ENCODE measurements at places on chromosomes 6 and 20.
A peak's percentile ranks its signal among the peaks of the same experiment; 100 is the strongest.

DNA sequence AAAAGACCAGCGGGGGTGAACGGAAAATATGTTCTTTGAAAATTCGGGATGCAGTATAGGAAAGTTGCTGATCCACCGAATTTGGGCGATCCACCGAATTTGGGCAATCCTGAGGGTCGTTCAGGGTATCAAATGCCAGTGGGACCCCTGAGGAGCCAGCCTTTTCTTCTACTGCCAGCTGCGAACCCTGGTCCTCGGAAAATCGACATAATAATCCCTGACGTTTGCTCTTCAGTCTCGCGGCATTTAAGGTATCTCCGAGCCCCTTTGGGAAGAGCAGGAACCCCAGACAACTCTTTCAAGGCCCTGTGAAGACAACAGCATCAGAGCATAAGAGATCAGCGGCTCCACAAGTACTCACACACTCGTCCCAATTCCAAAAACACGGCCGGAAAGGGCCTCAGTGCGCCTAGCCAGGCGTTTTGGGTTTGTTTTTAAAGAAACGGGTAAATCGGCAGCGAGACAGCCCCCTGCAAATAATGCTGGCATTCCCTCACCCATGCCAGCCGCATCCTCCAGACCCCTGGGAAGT, 1.0 kb downstream of the SIM1 start:
- DNase-seq = no peak

- DNase-seq = no peak
Observed at GRCh38 chr6:65289491-65289890, 417.5 kb downstream of the EYS start.

GRCh38 chr20:36273414-36274180, 32.5 kb upstream of the DLGAP4 start:
- no peak for DNase-seq

- peak; percentile 14 for DNase-seq
Observed at GRCh38 chr6:105810105-105810921, 275.8 kb upstream of the PRDM1 start.

GRCh38 chr6:20292905-20293304, 80.6 kb upstream of the MBOAT1 start:
- DNase-seq = no peak

DNA sequence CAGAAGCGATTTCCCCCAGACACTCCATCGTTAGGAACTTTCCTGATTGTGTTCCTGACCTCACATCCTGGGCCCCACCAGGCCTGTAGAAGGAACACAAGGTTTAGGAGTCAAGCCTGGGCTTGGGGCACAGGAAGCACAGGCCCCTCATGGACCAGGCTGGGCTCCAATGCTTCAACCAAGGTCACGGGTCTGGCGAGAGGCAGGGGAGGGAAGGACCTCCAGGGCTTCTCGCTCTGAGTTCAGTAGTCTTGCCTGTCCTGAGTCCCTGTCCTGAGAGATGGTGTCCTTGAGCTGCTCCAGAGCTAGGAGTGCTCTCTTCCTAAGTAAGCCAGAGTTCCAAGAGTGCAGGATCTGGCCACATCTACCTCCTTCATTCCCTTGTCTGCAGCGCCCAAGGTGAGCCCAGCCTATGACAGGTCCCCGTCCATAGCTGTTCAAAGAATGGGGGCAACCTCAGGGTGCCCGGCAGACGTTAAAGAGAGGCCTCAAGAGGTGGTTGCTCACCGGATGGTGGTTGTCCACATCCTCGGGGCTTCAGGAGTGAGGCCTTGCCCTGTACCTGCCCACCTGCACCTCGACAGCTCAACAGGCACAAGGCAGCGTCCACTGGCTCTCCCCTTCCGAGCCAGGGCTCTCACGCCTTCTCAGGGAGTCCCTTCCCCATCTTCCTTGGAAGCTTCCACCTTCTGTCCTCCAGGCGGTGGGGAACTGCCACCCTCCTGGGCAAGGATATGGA, 1.6 kb upstream of the TUBB1 start:
- DNase-seq = no peak

GRCh38 chr6:149456311-149457021, 28.3 kb downstream of the ZC3H12D start:
- no peak for DNase-seq

GRCh38 chr20:64003960-64004725, 23.2 kb downstream of the PRPF6 start:
- no peak for DNase-seq

DNA sequence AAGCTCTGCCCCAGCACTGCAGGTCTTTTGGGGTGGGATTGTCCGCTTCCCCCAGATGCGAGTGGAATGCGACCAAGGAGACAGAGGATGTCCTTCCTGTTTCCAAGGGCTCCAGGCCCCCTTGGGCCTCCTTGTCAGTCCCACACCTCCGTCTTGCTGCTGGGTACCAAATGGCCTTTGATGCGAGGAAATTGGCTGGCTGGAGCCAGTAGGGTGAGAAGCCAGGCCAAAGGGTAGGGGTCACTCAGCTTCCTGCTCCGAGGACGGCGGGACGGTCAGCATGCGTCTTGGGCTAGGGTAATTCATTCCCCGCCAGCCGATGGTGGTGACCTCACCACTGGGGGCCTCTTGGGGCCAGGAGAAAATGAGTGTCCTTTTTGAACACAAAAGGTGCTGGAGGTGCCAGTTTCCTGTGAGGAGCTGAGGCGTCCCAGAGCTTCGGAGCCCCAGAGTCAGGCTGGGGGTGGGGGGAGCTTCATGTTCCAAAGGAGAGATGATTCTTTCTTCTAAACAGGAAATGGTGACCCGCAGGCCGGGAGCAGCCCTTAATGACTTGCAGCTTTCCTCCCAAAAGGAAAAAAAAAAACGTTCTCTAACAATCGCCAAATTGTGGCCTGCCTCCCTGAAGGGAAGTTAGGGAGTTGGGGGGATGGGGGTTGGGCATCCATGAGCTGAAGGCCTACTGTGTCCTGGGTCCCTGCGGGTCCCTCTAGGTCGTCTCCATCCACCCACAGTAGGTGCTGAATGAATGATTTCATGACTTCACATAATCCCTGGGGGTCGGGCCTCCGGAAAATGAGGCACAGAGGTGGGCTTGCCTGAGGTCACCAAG, 6.7 kb downstream of the SNAI1 start:
- DNase-seq = no peak

DNA sequence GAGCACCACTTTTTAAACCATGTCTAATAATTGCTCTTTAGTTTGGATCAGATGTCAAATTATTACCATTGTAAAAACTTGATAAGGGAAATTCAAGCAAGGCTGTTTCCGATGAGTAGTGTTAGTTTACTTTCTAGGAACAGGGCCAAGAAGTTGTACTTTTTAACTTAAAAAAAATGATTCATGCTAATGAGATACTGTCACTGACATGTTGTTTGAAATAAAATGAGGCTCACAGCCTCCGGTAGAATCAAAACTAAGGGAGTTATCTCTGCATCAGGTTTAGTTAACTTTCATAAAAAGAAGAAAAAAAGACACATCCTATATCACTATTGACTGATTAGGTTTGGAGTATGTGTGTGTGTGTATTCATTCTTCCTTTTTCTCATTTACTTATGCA, 55.2 kb upstream of the SUPT3H start:
- DNase-seq = no peak

GRCh38 chr6:106910999-106911949, 63.3 kb downstream of the CD24 start:
- DNase-seq = no peak

DNA sequence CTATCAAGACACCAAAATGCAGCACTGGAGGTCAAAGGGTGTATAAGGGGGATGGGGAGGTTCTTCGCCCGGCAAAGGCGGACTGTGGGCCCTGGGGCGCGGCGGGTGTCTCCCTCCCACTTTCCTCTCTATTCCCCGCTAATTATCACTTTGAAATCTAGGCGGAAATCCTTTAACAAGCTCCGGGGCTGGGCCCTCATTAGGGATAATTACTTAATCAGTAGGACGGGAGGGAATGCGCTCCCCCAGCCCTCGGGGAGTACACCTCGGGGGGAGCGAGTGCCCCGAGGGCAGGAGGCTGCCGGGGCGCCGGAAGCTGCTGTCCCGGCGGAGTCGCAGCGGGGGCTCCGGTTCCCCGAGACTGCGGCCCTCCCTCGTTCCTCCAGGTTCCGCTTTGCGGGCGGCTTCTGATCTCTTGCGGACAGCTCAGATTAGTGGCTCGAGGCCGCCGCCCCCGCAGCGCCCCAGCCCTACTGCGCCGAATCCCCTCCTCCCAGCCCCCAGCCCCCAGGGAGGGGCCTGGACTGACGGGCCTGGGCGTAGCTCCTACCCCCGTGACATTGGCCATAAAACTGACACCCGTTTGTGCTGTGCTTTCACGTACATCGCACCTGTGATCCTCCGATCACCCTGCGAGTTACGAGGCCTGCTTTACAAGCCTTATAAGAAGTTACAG, 14.7 kb downstream of the MUCL3 start:
- peak; percentile 73 for DNase-seq

DNA sequence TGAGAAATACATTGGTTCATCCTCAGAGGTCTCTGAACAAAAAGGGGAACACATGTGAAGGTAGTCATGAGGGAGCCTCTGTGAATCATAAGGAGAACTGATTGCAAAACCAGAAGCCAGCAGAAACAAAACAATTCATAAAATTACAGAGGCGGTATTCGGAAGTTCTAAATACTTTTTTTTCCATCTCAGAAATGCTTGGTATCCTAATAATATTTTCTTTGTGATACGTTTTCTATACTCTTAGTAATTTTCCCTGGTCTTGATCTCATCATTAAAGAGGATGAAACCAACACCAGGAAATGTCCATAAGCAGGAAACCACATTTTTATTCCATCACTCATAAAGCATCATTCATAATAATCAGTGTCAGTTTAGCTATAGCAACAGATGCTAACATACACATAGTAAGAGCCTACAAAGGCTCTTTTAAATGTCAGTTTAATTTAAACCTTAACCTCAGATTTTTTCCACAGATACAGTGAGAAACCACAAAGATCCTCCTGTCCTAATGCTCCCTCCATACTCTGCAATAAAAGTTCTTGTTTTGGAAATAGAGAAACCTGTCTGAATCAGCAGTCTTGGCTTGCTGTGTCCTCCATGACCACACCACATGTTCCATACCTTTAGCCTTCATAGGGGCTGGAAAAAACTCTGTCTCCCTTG, 29.2 kb downstream of the SGK1 start:
- DNase-seq = no peak
